ENCODE measurements at places on chromosomes 2 and 18.

GRCh38 chr2:38876407-38876806 is 631 bp downstream of the MORN2 start:
- DNase-seq, result no peak

DNA sequence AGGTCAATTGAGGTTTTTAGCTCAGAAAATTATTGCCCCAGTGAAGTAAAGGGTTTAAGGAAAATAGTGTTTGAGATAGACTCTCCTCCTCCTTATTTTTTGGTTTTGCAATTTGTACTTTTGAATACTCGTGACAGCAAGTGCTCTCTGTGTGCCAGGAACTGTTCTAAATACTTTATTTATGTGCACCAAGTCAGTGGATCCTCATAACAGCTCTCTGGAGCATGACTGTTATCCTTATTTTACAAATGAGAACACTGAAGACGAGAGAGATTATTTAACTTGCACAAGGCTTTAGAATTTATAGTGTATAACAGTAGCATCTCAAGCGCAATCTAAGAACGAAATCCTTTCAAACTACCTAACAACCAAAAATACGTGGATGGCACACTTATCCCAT is 24.7 kb downstream of the BABAM2 start:
- no peak for DNase-seq

GRCh38 chr2:188811522-188811921 is 162.7 kb upstream of the COL3A1 start:
- DNase-seq, result no peak

DNA sequence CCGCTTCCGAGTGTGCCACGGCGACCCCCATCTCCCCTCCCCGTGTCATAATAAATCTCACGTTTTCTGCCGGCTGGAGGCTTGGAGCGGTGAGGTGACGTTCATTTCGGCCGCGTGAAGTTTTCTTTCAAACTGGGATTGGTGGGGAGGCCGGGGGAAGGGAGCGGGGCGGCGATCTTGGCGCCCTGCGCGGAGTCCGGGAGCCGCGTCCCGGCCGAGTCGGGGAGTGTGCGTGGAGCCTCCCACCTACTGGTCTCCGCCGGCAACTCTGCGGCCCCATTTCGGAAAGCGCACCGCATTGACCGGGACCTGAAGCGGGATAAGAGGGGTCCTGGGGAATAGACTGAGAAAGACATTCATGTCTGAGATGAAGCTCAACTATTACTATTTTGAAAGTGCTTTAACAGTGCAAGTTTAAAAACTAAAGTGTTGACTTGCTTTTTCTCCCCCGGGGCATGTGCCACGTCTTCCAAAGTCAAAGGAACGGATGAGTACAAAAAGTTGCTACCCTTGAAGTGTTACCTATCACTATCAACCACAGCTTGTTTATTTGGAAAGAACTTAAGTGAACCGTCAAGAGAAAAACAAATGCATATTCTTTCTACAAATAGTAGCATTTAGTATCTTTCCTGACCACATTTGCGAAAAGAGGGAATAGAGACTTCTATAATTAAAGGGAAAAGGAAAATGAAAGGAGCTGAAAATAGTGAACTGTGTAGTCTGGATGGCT is 818 bp upstream of the IKZF2 start:
- DNase-seq, result peak; percentile 23
